ENCODE measurements at places on chromosomes 6 and 20.

- DNase-seq, result no peak
Observed at GRCh38 chr6:161522276-161522675, 248.4 kb upstream of the AGPAT4 start.

DNA sequence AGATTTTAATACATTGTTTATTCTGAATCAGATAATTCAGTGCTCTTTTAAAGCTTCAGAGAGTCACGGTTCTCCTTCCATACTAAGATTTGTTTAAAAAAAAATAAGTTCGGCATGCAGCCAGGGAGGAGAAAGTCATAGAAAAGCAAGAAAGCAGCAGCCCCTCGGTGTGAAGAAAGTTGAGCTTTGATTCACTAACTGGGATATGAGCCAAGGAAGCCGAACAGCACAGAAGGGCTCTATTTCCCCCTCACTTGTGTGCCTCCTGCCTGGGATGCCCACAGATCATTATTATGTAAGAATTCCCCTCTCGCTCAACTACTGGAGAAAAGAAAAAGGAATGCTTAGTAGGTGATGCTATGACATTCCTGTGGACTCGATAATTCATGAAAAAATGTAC is 69.3 kb upstream of the SYNJ2 start:
- DNase-seq, result no peak

GRCh38 chr6:83155794-83156193 is 37.3 kb downstream of the PGM3 start:
- DNase-seq, result no peak

- DNase-seq, result no peak
Observed at GRCh38 chr20:2207770-2208097, 88.1 kb upstream of the TGM3 start.

- DNase-seq, result peak; percentile 50
Observed at GRCh38 chr20:59598625-59599310, 5.6 kb upstream of the PHACTR3 start.

DNA sequence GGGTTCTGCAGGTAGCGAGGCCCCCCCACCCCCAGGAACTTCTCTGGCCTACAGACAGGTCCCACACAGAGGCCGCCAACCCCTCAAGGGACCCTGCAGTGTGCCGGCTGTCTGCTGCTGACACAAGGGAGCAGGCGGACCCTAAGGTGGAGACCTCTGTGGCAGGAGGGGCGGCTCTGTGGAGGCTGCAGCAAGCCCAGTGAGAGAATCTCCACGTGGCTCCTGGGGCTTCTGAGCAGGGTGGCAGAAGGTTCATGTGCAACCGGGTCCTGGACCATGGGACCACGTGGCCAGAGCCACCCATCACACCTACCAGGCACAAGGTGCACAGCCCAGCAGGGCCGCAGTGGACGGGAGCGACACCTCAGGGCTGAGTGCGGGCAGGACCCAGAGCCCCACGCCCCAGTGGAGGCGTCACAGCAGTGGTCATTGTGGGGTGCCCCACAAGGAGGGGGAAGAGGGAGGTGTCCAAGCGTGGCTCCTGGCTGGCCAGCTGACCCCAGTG is 4.3 kb downstream of the ARFRP1 start:
- no peak for DNase-seq

GRCh38 chr20:46895906-46896242 is 1.2 kb downstream of the EYA2 start:
- DNase-seq, result no peak

GRCh38 chr20:64211874-64212658 is 43.5 kb upstream of the PCMTD2 start:
- DNase-seq, result no peak

DNA sequence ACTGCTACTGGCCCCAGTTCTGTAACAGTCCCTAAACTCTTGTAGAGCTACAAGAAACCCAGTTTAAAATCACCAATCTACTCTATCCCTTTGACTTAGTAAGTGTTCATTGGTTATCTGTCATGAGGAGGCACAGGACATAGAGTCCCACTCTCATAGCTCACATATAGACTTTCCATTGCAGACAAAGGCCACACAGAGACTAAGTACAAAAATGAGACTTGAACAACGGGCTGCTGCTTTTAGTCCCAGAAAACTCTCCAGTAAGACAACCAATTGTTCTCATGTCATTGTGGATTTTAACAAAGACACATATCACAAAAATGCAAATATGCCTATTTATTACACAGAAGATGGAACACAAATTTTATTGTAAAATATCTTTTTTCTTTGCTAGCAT is 197.4 kb downstream of the PTPRK start:
- no peak for DNase-seq

GRCh38 chr6:167219967-167220512 is 62.3 kb upstream of the GPR31 start:
- no peak for DNase-seq

- DNase-seq, result no peak
Observed at GRCh38 chr6:24558516-24558915, 63.7 kb downstream of the ALDH5A1 start.

- no peak for DNase-seq
Observed at GRCh38 chr6:117557951-117558350, 44.4 kb downstream of the GOPC start.

GRCh38 chr6:42118162-42119001 is 24.0 kb downstream of the C6orf132 start:
- no peak for DNase-seq

- DNase-seq, result no peak
Observed at GRCh38 chr6:31122791-31123706, 2.8 kb upstream of the CDSN start.

GRCh38 chr6:92364948-92365541 is 1054.3 kb downstream of the EPHA7 start:
- no peak for DNase-seq

GRCh38 chr20:14208956-14209355 is 128.5 kb downstream of the FLRT3 start:
- no peak for DNase-seq

- DNase-seq, result no peak
Observed at GRCh38 chr6:129946439-129947140, 71.8 kb upstream of the L3MBTL3 start.

GRCh38 chr6:7907159-7907558 is 3.4 kb downstream of the TXNDC5 start:
- no peak for DNase-seq

GRCh38 chr20:38878866-38879265 is 47.4 kb upstream of the FAM83D start:
- DNase-seq, result no peak

GRCh38 chr6:44221291-44221960 is 2.0 kb upstream of the SLC29A1 start:
- DNase-seq, result no peak

- no peak for DNase-seq
Observed at GRCh38 chr20:62734881-62735280, 26.2 kb downstream of the NTSR1 start.

- DNase-seq, result no peak
Observed at GRCh38 chr6:24930431-24930871, 5.3 kb downstream of the RIPOR2 start.

GRCh38 chr20:2692886-2693285 is 306 bp downstream of the EBF4 start:
- no peak for DNase-seq

DNA sequence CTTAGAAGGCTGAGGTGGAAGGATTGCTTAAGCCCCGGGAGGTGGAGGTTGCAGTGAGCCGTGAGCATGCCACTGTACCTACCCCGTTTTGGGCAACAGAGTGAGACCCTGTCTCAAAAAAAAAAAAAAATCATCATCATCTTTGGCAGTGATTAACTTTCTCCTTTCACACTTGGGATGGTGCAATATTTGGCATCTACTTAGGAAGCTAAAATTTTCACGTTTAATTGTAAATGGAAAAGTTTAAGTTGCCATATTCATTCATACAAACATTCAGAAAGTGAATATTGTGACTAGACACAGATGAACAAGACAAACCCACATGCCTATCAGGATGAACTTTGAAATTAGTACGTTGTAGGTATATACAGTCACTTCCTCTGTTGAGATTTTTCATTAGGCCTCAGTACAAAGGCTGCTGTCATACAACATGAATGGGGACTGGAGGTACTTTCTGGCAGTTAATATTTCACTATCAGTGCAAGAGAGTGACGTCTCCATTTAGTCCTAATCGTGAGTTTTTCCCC is 10.3 kb downstream of the TOP1 start:
- DNase-seq, result no peak

DNA sequence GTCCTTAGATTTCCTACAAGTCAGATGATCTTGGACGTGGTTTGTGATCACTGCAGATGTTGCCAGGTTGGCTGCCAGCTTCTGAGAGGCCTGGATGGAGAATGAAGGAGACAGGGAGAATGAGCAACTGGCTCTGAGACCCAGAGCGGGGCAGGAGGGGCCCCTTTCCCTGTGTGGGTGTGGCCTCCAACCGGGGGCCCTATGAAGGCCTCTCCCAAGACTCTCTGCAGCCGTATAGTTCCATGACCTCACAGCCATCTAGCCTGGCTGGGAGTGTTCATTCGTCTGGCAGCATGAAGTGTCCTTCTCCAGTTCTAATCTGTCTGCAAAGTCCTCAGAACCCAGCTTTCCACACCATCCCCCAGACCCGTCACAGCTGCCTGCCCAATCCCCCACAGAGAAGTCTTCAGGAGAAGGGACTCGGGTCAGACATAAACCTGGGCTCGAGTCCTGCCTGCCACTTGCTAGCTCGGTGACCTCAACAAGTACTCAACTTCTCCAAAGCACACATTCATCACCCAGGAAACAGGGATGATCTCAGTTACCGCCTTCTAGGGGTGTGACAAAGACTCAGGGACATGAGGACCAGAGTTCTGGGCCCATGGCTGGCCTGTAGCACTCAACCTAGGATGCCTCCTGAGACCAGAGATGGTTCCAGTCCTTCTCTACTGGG is 122.6 kb downstream of the EDN3 start:
- no peak for DNase-seq

DNA sequence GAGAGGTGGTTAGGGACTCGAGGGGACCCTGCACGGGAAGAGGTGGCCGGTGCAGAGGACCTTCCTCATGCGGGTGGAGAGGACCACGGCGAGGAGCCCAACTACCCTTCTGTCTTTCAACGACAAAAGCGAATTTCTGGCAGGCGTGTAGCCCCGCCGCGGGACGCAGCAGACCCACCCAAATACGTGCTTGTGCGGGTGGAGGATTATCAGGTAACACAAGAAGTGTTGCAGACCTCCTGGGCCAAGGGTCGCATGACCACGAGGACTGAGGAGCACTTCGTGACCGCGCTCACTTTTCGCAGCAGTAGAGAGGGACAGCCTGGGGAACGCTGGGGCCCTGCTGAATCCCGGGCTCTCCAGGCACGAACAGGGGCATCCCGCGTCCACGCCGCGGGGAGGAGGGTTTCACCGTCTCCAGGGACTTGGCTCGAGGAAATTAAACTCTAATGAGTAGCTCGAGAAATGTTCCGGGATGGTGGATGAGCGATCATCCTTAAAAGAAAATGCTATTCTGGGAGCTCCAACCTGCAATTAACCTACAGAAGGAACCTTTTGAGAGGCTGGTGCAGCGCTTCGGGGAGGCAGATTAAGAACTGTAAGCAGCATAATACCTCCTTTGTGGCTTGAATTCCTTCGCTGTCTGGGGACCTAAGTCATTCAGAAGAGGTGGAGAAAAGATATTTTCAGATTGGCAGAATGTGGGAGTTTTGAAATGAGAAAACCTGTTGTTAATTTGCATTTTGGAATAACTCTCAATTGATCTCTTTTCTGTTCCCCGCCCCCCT is 804 bp downstream of the C6orf141 start:
- no peak for DNase-seq

DNA sequence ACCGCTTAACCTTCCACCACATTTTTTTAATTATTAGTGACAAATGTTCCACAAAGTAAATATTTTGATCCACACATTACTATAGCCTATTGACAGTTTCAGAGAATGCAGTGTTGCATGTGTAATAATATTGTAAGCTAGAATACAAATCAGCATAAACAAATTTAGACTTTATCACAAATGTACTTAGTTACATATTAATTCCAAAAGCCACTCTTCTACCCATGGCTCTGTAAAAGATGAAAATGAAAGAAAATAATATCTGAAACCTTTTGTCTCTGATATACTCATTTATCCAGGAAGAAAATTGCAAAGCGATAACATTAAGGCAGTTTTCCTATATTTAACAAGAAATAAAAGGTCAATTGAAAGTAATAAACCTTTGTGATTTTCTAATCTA is 954.0 kb upstream of the MAN1A1 start:
- DNase-seq, result no peak

GRCh38 chr20:33842346-33842745 is 31.2 kb downstream of the CHMP4B start:
- DNase-seq, result no peak

- DNase-seq, result no peak
Observed at GRCh38 chr6:113879186-113880096, 22.3 kb downstream of the MARCKS start.

DNA sequence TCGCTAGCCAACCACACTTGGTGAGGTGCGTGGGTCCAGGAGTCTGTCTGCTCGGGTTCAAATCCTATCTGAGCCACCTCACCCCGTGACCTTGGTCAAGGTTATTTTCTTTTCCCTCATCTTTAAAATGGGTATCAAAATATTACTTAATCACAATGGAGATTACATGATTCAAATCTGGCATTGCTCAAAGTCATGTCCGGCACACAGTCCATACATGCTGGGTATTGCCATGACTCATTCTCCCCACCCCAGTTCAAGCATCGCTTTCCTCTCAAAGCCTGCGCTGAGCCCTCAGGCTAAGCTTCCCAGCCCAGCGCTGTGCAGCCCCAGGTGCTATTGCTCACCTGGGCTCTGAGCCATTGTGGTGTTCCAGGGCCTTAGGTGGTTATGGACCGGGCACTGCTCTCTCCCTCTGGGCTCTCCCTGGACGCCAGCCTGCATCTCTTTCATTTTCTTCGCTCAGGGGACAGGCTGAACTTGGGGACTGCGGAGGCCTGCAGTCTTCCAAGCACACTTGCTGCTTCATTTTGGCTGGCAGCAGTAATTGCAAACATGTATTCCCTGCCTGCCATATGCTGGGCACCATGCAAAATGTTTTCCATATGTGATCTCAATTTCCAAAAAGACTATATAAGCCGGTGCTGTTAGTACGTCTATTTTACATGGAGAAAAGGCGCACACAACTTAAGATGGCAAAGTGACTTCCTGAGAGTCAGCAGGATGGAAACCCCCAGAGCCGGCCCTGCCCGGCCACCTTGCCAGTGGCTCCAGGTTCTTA is 27.3 kb downstream of the WRNIP1 start:
- no peak for DNase-seq

- no peak for DNase-seq
Observed at GRCh38 chr6:24329451-24329850, 28.4 kb downstream of the DCDC2 start.

DNA sequence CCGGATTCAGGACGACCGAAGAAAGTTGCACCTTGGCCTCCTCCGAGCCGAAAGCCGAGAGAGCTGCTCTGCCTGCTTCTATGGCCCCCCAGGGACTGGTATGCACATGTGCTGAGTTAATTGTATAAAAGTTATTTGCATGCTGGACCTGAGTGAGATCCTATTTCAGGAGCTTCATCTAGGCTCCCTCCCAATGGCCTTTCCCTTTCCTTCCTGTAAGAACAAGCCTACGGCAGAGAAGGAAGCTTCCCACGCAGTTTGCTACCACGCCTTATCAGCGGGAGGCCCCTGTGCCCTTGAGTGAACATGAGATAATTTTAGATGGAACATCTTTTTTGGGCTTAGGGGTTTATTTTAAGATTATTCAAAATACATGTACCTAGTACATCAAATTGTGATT is 65.9 kb downstream of the RIN2 start:
- DNase-seq, result no peak

GRCh38 chr20:43567477-43567876 is 8.7 kb downstream of the SGK2 start:
- DNase-seq, result no peak

Measured in D721Med (cell line).